ENCODE measurements at places on chromosomes 7 and 10. TPM values are rescaled to one million over a fixed set of nuclear protein-coding genes. Genes with fewer than 3 reads are reported as not detected.

TSPAN15 gene
- 0.72 TPM for total RNA-seq

DNA sequence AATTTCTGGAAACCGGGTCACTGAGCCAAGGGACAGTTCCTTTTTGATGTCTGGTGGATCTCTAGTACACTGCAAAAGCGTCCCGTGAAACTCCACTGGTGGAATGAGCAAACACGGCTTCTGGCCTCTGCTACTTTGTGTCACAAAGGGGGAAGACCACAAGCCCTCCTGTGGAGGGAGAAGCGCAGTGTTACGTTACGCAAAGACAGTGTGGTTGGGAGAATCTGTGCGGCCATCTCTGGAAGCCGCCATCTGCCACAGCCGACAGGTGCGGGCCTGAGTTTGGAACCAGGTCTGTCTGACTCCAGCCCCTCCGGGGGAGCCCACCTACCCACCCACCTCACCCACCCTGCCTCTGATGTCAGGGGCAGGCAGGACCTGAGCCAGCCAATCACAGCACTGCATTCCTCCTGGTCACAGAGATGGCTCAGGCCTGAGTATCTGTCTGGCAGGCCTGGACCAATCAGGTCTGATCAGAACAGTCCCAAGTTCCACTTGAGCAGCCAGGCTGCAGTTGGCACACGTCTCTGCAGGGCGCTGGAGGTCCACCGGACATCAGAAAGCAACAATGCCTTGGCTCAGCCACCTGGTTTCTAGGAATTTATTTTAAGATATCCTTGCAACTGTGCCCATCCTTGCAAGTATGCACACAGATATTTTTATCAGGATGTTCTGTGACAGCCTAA is 3.0 kb upstream of the CYP2W1 start:
- no peaks in the 10 kb centered on the region for H3K4me1 ChIP-seq
- no peak overlapping the region for H3K4me3 ChIP-seq
- no peak overlapping the region for H3K27ac ChIP-seq
- no peaks in the 10 kb centered on the region for H3K27me3 ChIP-seq
- H3K36me3 ChIP-seq, result no peaks in the 10 kb centered on the region
- DNase-seq, result no peak

DNA sequence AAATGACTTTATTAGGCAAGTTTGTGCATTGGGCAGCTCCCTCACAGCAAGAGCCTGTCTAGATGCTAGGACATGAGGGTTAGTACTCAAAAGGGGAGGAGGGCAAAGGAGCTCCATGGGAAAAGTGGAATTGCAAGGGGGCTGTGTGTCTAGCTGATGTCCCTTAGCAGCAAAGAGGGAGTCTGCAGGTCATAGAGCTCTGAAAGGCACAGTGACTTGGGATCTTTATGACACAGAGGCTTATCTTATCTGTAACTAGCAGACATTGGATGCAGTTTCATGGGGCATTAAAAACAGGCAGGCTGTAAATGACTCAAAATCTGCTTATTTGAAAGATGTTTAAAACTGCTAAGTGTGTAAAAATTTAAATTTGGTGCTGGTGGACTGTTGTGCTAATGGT is 556.2 kb upstream of the FZD8 start:
- peaks cover 1% of the 10 kb centered on the region for H3K36me3 ChIP-seq
- H3K4me1 ChIP-seq, result no peaks in the 10 kb centered on the region
- no peak overlapping the region for H3K4me3 ChIP-seq
- no peak for DNase-seq
- no peak overlapping the region for H3K27ac ChIP-seq
- H3K27me3 ChIP-seq, result no peaks in the 10 kb centered on the region

DNA sequence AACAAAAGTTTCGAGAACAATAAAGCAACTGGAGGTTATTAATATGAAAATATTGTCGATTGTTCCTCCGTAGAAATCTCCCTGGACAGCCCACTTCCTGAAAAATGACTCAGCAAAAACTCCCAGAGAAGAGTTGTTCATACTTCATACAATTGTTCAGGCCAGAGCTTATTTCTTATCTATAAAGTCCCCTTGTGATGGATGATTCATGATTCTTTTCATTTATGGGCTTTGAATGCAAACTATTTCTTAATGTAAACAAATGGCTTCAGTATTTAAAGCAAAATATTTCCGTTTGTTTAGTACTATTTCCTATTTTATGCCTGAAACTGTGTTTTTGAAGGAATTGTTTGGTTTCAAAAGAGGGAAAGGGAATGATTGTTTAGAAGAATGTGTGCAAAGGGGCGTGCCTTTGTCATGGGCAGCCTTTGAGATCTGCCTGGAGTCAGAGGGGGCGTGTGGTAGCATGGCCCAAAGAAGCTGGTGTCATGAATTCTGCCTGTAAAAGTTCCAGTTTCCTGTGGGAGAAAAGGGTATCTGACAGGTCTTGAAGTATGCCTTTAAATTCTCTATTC is 26.2 kb upstream of the EXOC6 start:
- DNase-seq, result no peak
- peaks cover 13% of the 10 kb centered on the region for H3K4me1 ChIP-seq
- H3K36me3 ChIP-seq, result no peaks in the 10 kb centered on the region

GRCh38 chr10:103278537-103278823 is 1.5 kb downstream of the INA start:
- DNase-seq, result no peak
- H3K4me1 ChIP-seq, result peaks cover 13% of the 10 kb centered on the region
- no peak overlapping the region for H3K27ac ChIP-seq

DDC gene
- not detected for total RNA-seq

PAPOLB gene
- total RNA-seq, result not detected

- H3K27me3 ChIP-seq, result peaks cover 5% of the 10 kb centered on the region
- H3K4me1 ChIP-seq, result peaks cover 2% of the 10 kb centered on the region
- no peak overlapping the region for H3K4me3 ChIP-seq
- no peak for DNase-seq
- H3K36me3 ChIP-seq, result no peaks in the 10 kb centered on the region
These were observed 32.0 kb downstream of the PRLHR start for GRCh38 chr10:118563373-118563890.

DNA sequence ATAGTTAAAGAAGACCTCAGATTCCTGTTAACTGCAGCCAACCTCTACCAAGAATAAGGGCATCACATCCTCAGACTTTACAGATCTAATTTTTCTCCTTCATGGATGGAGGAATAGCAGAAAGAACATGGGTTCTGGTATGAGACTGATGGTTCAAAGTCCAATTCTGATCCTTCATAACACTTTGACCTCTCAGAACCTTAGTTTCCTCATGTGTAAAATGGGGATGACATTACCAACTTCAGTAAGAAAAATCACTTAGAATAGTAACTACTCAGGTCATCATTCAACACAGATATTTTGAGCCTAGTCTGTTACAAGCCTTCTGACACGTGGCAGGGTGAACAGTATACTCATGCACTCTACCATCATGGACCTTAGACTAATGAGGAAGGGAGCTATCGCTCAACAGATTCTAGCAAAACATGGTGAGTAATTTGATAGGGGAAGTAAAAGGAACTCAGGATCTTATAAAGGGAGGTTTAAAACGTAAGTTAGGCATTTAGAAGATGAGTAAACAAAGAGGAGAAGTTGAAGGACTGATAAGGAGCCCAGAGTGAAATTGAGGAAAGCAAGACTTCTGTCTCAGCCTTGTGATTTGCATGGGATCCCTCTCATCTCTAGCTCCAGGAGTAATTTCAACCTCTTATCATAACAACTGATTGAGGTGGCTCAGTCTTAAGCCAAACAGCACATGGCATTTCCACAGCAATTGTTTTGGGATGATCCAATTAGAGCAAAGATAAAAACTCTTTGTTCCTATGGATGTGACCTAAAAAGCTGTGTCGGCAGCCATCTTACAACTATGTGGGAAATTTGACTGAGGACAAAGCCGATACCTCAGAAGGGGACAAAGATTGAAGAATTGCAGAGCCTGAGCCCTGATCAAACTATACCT is 69.2 kb upstream of the TCF7L2 start:
- H3K27me3 ChIP-seq, result no peaks in the 10 kb centered on the region
- no peak overlapping the region for H3K27ac ChIP-seq
- DNase-seq, result no peak
- H3K4me1 ChIP-seq, result no peaks in the 10 kb centered on the region
- H3K4me3 ChIP-seq, result no peak overlapping the region
- H3K36me3 ChIP-seq, result no peaks in the 10 kb centered on the region

HELLS gene
- total RNA-seq, result 109 TPM

GSTO2 gene
- total RNA-seq, result 3.6 TPM

DNA sequence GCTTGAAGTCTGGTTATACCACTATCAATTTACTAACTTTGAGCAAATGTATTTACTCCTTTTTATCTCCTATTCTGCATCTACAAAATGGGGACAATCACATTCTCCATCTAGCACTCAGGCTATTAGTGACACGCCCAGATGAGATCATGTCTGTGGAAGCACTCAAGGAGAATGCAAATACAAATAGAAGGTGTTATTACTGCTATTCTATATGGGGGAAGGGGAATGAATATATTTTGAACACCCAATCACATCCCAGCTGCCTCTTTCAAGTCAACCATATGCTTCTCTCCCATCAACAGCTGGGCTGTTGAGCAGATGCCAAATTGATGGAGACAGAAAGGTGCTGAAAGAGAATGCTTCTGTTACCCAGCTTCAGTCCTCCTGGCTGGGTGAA is 23.5 kb downstream of the SGMS1 start:
- H3K27me3 ChIP-seq, result no peaks in the 10 kb centered on the region
- H3K4me1 ChIP-seq, result peaks cover 55% of the 10 kb centered on the region
- no peak for DNase-seq
- H3K27ac ChIP-seq, result no peak overlapping the region

Measured in activated naive CD4-positive, alpha-beta T cell treated with anti-CD3 and anti-CD28 coated beads for 36 hours (primary cell).